ENCODE measurements at places on chromosomes 7 and 10.

DNA sequence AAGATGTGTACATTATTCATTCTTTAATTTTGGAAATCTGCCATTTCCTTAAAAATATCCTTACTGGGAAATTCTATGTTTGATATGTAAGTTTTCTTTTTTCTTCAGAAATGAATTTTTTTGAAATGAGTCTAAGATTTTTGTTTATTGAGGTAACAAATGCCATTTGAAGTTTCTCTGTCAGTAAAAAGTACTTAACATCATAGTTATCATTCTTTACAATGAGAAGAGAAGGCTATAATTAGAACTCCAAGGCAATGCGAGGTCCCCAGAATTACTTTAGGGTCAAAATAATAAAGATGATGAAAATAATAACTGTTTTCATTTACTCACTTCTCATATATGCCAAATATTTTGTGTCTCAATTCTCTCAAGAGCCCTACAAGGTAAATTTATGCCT, 37.0 kb upstream of the RHOBTB1 start:
- DNase-seq, result no peak

DNA sequence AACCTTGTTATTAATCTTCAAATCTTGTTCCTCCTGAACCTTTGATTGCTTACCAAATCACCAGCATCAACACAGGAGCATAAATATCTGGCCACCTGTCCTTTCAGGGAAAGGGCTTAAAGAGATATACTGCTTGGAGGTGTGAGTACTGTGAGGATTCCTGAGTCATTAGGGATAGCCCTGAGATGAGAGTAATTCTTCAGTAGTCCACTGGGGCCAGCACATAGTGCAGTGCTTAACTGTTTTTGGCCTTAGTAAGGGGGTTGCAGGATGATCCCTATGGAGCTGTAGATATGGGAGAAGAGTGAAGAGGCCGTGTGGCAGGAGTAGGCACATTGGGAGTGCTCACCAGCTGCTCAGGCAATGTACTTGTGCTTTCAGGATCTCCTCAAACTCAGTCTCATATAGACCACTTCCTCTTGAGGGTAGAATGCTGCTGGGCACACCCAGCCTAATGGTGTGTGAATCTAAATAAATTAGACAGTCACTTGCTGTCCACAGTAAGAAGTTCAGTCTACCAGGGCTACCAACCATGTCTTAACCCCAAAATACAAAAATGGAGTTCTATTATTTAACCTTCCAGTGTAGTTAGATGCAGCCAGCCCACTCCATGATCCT, 26.5 kb upstream of the GPR141 start:
- no peak for DNase-seq

- no peak for DNase-seq
Observed at GRCh38 chr10:8568401-8568800, 513.9 kb downstream of the GATA3 start.

DNA sequence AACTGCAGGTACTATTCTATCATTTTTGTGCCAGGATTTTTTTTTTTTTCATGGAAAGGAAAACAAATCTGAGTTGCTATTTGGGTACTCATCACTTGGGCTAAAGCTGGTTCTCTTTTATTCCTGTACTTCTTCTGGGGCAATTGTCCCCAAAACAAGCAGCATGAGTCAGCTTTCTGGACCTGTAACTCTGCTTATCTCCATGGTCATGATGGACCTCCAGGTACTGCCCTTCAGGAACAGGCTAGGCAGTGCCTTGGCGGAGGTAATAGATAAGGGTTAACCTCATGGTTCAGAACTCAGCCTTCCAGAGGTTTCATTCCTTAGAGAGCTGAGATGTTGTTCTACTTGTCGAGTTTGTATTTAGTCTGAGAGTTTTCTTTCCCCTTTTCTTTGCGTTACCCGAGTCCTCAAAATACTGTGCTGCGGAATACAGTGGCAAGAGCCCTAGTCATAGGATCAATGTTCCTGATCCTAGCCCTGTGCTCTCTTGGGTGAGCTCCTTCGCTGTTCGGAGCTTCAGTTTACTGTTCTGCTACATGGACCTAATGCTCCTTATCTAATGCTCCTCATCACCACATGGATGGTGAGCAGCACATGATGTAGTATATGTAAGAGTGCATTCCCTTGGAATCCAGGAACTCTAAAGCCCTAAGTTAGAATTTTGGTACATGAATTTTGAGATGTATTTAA, 74.6 kb downstream of the LRGUK start:
- DNase-seq, result no peak

DNA sequence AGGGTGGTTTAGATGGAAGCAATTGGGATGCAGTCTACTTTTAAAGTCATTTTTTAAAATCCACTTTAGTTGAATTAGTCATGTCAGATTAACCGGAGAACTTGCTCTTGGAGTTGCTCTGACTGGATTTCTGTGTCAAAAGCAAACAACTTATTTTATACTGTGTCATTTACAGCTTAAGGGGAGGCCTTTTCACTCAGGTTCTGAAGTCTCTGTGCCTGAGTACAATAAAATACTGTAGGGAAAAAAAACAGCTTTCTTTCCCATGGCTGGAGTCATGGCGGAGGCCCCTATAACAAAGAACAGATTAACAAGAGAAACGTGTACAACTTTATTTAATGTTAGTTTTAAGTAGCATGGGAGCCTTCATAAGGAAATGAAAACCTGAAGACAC, 39.2 kb upstream of the MSRB2 start:
- DNase-seq, result no peak

DNA sequence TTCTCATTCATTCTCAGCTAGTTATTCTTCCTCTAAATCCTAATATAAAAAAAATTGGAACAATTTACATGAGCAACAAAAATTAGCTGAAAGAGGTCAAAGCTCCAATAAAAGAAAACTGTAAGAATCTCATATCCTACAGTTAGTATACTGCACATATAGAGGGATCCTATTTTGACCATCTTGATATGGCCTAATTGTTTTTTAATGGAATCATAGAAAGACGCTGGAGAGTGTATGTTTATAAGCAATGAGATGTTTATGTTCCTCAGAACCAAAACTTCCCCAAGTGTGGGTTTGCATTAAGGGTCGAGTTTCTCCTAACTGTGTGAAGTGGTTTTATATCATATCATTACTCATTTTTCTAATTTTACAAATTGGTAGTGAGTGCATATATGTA, 102.5 kb downstream of the VIM start:
- DNase-seq, result no peak

DNA sequence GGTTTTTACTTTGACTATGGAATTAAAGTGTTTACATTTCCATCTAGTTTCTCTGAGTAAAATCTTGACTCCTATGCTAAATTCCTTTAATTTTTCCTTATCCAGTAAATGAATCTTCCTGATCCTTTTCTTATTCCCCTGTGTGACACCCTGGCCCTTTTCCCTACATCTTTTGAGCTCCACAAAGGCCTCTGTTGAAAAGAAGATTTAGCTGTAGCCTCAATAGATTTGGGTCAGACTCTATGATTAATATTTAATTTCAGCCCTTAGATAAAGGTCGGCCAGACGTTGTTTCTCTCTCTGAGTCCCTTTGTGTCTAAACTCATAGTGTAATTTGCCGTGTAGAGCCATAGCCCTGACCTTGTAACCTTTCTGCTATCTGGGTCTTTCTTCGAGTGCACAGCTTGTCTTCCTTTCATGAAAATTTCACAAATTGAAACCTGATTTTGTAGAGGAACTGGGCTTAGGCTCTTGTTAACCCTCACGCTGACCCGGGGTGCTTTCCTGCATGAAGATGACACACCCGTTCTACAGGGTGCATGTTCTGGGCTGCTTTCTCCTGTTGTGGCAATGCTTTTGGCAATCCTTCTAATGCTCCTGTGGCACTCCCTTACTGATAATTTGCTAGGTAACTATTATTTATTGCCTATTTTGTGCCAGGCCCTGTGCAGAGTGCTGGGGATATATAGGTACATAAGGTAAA, 21.2 kb downstream of the LSMEM1 start:
- no peak for DNase-seq

DNA sequence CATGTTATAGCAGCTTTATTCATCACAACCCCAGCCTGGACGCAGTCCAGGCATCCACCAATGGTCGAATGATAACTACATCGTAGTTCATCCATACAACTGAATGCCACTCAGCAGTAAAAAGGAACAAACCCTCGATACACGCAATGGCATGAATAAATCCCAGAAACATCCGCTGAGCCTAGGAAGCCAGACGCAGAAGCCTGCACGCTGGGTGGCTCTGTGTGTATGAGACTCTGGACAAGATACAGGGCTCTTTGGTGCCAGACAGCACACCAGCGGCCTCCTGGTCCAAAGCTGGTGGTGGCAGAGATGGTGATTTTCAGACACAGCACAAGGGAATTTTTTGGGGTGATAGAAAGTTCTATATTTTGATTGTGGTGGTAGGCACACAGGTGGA, 10.0 kb upstream of the CRYGN start:
- no peak for DNase-seq

- no peak for DNase-seq
Observed at GRCh38 chr10:112708461-112708860, 241.6 kb upstream of the TCF7L2 start.

DNA sequence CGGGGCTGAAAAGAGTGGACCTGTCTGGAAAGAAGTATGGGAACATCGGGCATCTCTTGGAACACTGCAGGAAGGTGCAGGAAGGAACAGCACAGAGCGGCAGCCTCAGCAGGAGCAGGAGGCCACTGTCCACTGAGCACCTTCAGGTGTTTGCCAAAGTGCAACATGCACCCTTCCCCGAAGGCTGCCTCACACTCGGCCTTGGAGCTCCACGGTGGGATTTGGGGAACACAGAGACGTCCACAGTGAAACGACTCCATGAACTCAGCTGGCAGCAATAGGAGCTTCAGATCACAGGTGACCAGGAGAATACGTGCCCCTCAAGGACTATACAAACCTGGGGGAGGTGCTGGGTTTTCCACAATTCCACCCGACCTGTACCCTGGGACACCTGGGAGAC, 140.3 kb upstream of the RET start:
- DNase-seq, result no peak

- no peak for DNase-seq
Observed at GRCh38 chr7:1314021-1314907, 81.6 kb downstream of the UNCX start.

DNA sequence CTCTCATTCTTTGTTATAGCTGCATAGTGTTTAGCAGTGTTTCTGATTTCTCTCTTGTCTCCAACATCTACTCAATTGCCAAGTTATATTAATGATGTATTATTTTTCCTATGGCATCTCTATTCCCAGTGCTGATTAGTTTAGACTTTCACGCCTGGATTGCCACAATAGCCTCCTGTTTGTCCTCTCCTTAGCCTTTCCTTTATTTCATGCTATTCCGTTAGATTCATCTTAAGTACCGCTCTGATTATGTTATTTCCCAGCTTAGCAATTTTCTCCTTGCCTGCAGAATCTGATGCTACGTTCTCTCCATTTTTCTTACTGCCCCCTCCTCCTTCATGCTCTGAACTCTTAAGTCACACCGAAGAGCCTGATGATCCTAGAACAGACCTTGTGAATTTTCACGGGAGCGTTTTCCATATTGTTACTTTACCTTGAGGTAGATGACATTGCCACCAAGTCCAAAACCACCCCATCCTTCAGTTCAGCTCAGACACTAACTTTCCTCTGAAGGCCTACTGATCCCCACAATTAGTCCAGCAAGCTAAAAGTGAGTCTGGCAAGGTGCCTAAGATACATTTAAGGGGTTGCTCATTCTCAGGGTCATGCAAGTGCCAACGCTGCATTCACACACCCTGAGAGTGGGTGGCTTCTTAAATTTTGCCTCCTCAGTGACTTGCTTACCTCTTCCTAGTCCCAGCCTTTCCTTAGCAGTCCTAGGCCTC, 6.6 kb upstream of the NRF1 start:
- no peak for DNase-seq

DNA sequence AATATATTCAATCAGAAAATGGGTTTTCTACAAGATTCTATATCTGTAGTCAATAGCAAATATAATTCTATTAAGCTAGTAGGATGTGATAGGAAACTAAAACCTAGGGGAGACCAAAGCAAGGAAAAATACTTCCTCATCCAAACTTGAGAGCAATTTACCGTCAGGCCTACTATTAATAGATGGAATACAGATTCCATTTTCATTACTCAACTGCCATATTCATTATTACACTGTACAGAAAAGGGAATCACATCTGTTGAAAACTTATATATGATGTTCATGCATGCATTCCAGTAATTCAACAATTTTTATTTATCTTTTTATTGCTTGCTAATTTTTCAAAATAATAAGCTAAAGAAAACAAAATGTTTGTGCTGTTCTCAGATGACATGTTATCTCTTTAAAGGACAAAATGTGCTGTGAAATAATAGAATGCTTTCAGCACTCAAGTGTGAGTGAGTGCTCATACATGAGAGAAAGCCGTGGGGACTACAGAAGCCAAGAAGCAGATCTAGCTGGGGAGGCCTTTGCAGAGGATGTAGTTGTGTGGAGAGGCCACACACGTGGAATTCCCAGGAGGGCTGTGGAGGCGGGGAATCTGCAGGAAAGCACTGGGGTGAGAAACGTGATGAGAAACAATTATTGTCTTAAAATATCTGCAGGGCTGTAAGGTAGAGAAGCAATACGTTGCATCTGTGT, 110.0 kb downstream of the EGFR start:
- no peak for DNase-seq

- DNase-seq, result no peak
Observed at GRCh38 chr7:1674161-1675035, 4.3 kb downstream of the ELFN1 start.

DNA sequence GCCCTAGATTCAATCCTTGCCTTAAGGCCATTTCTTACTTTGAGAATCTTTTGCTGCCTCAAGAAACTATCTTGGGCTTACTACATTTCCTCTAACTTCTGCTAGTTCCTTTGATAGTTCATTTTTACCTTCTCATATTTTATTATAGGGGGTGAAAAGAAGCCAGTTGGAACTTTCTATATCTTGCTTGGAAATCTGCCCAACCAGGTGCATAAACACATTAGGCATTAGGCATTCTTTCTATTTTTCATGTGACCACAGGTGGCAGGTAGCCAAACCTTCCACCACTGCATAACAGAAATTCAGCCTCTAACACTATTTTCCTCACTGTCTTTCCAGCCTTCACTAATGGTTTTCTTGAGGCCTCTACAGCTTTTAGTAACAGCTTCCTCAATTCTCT, 300.0 kb upstream of the SP8 start:
- DNase-seq, result no peak

DNA sequence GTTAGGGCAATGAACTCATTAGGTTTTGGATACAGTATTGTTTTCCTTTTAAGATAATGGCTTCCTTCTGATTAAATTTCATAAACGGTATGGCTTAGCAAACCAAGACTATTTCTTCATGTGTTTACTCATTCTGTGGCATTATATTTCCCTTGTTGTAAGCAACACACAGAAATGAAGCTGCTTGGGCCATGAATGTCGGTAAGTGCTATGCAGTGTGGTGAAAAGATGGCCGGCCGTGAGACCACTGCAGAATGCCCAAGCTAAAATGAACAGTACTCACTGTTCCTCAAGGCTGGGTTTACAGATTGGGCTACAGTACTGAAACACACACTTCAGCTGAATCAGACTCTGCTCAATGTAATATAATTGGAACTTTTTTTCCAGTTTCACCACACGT, 8.1 kb downstream of the APBB1IP start:
- no peak for DNase-seq

Measured in NCI-H526 (cell line).